SJSA1 (cell line): ENCODE measurements at places on chromosomes 6 and 20. TPM values are rescaled to one million over a fixed set of nuclear protein-coding genes. Genes with fewer than 3 reads are reported as not detected.
A peak's percentile ranks its signal among the peaks of the same experiment; 100 is the strongest.

- no peak for DNase-seq
Observed at GRCh38 chr20:62051144-62051543, 14.5 kb downstream of the TAF4 start.

DNA sequence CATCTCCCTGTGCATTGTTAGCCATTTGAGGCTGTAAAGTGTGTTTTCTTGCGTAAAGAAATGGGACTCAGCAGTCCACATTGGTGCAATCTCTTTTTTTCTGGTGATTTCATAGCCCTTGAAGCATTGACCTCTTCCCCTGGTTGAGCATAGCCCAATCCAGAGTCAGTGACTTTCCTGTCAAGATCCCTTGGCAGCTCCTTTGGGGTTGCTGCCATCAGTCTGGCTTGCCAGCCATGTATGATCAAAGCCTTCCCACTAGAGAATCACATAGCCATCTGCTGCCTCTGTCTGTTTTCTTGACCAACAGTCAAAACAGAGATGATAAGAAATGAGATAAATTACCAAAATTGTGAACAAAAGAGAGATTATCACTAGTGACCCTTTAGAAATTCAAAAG is 19.6 kb downstream of the HLA-A start:
- DNase-seq = no peak

- no peak for DNase-seq
Observed at GRCh38 chr20:34829191-34829590, 3.7 kb upstream of the NCOA6 start.

- no peak for DNase-seq
Observed at GRCh38 chr6:158854214-158855101, 35.3 kb upstream of the EZR start.

- no peak for DNase-seq
Observed at GRCh38 chr6:110114004-110114403, 65.5 kb downstream of the WASF1 start.

- DNase-seq = peak; percentile 21
Observed at GRCh38 chr20:63230800-63231268, 4.9 kb upstream of the BIRC7 start.

DNA sequence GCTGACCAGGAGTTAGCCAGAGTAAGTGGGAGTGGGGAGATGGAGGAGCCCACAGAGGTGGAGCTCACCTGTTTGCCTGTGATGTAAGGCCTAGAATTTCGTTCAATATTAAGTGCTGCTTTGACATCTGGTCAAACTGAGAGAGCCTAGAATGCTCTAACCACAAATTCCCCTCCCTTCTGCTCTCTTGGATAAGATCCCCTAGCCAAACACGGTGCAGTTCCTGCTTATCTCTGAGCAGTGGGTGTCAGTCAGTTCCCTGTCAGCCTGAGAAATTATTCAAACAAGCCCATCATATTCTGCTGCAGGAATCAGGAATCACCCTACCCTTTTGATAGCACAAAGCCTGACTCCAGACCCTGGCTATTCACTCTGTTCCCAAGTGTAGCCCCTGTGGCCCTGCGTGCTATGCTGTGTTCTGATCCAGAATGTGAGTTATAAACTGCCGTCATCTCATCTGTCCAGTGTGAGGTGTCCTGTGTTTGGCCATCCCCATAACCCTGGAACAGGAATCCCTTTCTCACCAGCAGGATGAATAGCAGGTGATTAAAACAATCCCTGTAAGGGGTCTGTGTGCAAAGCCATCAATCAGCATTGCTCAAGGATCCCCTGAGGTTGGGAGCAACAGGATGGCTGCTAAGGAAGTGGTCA is 31.8 kb upstream of the ZNF133 start:
- DNase-seq = no peak

- no peak for DNase-seq
Observed at GRCh38 chr6:32609391-32609730, 19.7 kb upstream of the HLA-DRB1 start.

DNA sequence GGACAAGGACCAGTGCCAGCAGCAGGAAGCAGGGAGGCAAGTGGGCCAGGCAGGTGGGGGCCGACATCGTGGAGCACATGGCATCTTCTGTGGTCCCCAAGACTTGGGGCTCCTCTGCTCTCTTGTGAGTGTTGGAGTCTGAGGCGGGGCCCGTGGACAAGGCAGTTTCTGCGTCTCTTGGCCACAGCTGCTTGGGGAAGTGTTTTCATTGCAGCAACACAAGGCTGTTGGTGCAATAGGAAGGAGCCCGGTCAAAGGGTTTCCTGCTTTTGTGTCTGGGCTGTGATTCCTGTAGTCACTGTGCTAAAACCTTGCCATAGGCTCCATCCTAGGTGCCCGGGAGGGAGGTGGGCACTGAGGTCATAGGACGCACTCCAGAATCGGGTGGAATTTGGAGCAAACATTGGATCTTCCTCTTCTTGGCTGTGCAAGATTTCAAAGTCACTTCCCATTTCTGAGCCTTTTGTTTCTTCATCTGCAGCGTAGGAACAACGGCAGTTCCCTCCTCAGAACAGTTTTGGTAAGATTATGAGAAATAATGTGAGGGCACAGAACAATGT is at the start of gene SIRPB2:
TSS of gene SIRPB2 (minus strand) at position 140 of the 560 bp plus-strand sequence. CDS start at position 79, 61 bp downstream.
- DNase-seq = no peak

DNA sequence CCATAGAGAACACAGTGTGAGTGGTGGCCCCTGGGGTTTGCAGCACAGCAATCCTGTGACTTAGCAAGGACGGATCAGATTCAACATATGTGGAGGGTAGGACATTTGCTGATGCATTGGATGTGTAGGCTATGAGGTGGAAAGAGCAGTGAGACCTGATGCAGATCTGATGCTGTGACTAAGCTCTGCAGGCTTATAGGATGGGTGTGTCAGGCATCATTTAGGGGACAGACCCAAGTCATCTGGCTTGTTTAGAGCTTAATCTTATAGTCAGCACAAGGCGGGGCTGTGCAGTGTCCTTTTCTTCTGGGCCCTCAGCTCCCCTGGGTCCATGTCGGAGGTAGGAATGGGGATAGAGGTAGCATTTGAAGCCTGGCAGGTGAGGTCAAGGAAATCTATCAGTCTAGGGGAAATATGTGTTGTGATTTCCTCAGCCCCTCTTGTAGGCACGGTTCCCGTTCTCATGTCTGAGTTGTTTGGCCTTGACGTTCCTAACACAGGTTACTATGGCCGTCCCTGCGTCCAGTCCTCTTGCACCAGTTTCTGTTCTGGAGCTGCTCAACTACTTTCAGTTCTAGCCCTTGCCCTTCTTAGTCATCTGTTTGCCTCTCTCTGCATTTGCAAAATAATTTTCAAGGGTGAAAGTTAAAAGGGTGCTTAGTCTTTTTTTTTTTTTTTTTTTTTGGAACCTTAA is 15.6 kb upstream of the MAPRE1 start:
- no peak for DNase-seq

- no peak for DNase-seq
Observed at GRCh38 chr6:86848986-86849385, 88.3 kb upstream of the HTR1E start.

- no peak for DNase-seq
Observed at GRCh38 chr6:109008537-109009235, 86.0 kb downstream of the SESN1 start.

DNA sequence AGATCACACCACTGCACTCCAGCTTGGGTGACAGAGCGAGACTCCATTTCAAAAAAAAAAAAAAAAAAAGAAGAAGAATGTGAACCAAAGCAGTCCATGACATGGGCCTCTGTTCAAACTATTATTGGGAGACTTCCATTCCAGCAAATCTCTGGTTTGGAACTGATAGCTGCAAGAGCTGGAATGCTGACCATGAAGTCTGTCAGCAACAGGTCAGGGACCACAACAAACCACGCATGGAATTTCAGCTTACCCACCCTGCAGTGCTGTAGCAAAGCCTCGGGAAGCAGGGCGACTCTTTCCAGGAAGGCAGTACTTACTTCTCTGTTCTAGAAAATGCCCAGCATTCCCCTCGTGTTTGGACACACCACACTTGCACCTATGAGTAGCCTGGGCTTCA is 34.1 kb upstream of the TBC1D7 start:
- DNase-seq = peak; percentile 86

GRCh38 chr6:16676376-16676775 is 84.9 kb downstream of the ATXN1 start:
- no peak for DNase-seq

- peak; percentile 44 for DNase-seq
Observed at GRCh38 chr6:126063512-126064146, 77.3 kb downstream of the TRMT11 start.

Gene EPB41L1
- total RNA-seq = 3.5 and 4.2 TPM in 2 replicates

Gene CCM2L
- total RNA-seq = not detected in 2 replicates

Gene LHFPL5
- total RNA-seq = not detected in 2 replicates

Gene PLA2G7
- total RNA-seq = not detected in 2 replicates

Gene RBM24
- total RNA-seq = 30.3 and 43.7 TPM in 2 replicates

Gene SLC26A8
- total RNA-seq = not detected in 2 replicates

Gene TBC1D22B
- 4.4 and 6.6 TPM in 2 replicates for total RNA-seq
